ENCODE measurements at places on chromosomes 6 and 20.

DNA sequence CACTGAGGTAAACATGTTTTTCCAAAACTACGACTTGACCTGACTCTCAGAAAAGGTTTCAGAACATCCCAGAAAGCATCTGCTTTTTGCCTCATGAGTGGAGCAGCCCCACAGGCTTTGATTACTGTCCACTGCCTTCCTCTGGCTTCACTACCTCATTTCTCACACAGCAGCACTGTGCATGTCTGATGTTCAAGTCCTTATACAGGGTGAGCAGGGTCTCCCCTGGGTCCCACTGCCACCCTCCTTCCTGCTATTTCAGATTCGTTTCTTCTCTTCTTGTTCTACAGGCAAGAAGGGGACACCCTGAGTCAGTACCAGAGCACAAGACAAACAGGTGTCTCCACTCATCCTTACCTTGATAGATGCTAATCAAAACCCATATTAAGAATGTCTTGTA lies 64.7 kb upstream of the NFATC2 start:
- DNase-seq: no peak

DNA sequence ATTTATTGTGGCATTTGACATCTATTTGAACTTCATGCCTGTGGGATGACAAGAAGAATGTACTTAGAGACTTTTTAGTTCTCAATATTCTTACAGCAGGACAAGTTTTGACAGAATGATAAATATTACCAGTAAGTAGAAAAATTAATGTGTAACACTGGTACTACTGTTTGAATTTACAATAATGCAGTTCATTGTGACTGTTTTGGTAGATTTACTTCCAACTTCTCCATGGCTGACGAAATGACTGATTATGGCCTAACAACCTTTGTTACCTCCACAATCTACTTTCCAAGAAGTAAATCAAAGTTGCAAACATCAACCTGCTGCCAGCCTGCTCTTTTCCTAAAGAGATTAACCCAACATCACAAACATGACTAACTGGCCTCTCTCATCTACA lies 38.5 kb downstream of the PAK5 start:
- DNase-seq: no peak

GRCh38 chr6:160055378-160055777 lies 66.2 kb upstream of the SLC22A1 start:
- DNase-seq: no peak

DNA sequence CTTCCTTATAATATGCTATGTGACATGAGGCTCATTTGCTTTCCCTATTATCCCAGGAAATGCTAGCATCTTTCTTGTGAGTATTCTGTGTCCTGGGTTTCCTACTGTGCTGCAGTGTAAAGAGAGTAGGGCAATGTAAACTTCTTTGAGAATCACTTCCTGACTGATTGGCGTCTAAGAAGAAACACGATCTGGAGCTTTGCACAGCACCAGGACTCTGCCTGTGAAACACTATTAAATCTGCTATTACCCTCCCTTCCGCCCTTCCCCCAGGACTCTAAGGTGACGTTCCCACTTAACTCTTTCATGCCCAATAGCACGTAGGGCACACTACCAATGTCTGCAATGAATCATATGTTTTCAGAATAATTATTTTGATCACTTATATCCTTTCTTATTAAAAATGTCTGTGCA lies 607.3 kb upstream of the CITED2 start:
- peak; percentile 50 for DNase-seq

- DNase-seq: no peak
These were observed 249.2 kb upstream of the RREB1 start for GRCh38 chr6:6858533-6858982.

- peak; percentile 19 for DNase-seq
These were observed 534.2 kb downstream of the HACE1 start for GRCh38 chr6:104325341-104326172.

GRCh38 chr6:160931378-160932310 lies 59.9 kb upstream of the MAP3K4 start:
- no peak for DNase-seq

- peak; percentile 67 for DNase-seq
These were observed 343 bp downstream of the SNAP91 start for GRCh38 chr6:83708546-83708969.

DNA sequence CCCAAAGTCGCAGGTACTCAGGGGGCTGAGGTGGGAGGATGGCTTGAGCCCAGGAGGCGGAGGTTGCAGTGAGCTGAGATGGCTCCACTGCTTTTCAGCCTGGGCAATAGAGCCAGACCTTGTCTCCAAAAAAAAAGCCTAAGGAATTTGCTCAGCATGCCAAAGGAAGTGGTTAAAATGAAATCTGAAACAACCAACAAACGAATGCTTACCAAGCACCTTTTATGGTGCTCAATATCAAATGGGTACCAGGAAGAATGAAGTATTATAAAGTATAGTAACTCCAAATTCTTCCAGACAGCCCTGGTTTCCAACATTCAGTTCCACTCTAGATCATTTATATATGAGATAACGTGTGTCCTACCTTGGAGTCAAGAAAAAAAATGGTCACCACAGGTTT lies 14.0 kb downstream of the GMDS start:
- no peak for DNase-seq

DNA sequence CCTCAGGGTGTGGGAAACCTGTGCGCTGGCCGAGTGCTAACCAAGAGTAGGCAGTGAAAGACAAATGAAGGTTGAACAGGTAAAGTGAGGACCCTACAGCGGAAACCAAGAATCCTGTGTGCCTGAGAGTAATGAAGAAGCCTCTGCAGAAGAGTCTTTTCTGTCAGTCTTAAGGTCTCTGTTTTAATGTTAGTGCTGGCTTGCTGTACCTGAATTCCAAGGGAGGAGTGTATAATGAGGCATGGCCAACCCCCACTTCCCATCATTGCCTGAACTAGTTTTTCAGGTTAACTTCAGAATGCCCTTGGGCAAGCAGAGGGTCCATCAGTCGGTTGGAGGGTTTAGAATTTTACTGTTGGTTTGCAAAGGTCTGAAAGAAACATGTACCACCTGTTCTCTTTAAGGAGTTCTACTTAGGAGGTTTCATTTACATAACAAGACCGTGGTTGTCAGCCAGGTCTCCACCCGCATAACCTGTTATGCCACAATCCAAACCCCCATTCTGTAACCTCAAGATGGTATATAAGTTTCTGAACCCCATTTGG lies 589 bp upstream of the PDCD2 start:
- DNase-seq: no peak

- no peak for DNase-seq
These were observed 98.4 kb downstream of the PERP start for GRCh38 chr6:138008791-138009190.

GRCh38 chr6:27864906-27865849 lies 47.0 kb downstream of the OR2B2 start:
- DNase-seq: peak; percentile 55

- no peak for DNase-seq
These were observed 229.8 kb downstream of the COL12A1 start for GRCh38 chr6:74976026-74976425.

- DNase-seq: no peak
These were observed 140.8 kb upstream of the PTPN1 start for GRCh38 chr20:50369225-50370035.

GRCh38 chr6:89068695-89069094 lies 11.9 kb upstream of the PNRC1 start:
- no peak for DNase-seq

DNA sequence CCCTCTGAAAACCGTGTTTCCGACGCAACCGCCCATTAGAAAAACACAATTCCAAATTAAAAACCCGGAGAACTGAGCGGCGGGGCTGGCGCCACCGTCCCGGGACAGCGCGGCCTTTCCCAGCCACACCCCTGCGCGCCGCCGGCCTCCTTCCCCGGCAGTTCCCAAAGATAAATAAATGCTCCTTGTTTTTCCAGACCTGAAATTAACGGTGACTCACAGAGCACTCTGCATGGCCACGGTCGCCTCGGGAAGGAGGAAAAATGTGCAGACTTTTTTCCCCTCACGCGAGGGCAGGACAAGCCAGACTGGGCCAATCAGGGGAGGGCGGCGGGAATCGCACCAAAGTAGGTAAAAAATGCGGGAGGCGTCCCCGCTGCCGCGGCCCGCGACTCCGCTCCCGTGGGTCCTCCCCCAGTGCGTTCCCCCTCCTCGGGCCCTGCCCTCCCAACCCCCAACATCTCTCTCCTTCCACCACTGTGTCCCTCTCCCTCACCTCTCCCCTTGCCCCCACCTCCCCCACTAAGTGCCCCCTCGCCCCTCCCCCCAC lies 828 bp upstream of the DSTN start:
- peak; percentile 71 for DNase-seq

DNA sequence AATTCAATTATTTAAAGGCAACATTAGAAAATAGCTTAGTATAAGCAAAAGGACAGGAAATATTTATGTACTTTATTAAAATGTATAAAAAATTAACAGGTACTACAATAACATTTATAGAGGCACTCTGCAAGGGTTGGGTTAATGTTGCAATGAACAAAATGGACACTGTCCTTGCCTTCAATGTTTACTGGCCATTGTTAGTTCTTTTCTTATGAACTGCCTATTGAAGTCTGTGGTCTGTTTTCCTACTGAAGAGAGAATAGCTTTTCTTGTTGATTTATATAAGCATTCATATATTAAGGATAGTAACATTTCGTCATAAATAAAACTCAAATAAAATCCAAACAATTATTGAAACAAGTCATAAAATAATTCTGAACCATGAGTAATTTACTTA lies 135.3 kb upstream of the BEND6 start:
- DNase-seq: no peak

DNA sequence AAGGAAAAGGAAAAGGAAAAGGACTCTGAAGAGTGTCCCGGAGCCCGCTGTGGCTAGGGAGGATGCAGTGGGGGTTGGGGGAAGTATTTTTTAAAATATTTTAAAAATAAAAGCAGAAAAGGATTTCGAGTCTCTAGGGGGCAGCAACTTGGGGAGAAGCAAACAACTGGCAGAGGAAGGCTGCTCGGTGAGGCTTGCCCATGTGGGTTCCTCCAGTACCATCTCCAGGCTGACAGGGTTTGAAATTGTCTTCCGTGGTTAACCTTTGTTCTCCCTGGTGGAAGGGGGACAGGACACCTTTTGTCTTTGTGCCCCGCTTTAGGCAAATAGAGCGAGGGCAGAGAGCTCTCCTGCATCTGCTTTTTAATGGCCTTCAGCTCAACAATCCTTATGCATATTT lies 60.4 kb upstream of the SNX9 start:
- DNase-seq: no peak

DNA sequence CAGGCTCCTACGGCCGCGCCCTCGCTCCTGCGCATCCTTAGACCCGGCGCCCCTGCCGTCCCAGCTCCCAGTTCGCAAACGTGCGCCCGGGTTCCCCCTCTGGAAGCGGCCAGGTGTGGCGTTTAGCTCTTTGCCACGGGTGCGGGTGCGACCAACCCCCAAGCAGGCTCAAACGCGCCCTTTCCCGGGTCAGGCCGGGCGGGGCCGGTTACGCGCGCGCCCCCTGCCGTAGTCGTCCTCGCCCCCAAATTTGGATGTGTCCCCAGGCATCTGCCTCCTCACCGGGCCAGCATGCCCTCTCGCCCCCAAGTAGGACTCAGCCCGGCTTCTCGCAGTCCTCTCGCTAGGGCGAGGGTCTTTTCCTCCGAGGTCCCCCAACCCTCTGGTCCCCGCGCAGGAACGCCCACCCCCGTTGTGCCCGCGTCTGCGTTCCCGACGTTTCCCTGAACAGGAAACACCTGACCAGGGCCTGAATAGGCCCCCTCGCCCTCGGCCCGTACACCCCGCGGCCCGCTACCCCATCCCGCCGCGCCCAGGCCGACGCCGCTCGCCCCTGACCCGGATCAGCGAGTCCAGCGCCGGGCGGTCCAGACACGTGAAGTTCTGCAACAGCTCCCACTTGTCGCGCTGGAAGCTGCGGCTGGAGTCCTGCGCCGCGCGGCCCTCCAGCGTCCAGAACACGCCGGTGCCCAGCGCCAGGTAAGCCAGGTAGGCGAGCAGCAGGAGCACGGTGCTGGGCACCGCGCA lies 520 bp downstream of the KCNK17 start:
- peak; percentile 47 for DNase-seq

DNA sequence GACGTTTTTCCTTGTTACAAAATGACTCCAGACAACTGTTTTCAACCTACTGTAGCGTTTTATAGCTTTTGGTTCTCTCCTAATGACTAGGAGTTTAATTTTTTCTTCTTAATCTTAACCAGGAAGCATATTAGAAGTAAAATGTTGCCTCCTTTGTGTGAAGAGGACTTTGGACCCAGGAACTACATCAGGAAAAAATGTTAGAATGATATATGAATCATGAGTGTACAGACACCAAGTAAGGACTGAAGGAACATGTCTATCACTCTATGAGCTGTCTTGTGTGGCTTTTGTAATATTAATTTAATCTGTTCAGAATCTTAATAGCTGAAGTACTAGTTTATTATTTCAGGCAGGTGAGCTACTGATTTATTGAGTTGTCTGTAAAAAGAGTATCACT lies 71.0 kb upstream of the MARCKS start:
- DNase-seq: no peak

DNA sequence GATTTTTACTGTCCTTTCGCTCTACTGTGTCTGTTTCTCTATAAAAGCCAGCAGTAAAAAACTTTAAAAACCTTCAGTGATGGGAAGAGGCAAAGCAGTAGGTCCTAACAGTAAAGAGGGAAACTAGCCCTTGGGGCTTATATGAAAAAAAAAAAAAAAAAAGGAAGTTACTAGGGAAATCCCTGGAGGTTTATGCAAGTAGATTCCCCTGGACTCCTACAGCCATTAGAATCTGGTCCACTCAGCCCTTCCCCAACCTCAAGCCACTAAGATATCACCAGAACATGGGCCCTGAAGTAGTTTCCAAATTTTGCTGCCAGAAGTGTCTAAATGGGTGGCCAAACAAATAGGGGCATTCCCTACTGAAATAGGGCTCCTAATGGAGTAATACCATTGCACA lies 70.5 kb upstream of the HINT3 start:
- no peak for DNase-seq

DNA sequence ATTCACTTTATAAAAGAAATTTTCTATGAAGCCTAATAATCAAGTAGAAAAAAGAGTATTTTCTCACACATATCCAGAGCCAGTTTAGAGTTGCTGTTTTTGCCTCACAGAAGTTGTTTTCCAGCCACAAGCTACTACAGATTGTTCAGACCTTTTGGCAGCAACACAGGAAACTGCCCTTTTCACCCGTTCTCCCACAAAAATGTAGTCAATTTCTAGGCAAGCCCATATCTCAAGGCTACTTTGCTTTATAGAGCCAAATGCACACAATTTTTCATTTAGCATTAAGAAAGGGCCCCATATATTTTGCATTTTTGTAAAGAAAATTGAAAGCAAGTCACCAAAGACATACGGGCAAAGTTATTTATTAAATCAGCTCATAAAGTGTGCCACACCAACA lies 49.5 kb downstream of the EPB41L2 start:
- no peak for DNase-seq

GRCh38 chr6:17724341-17724740 lies 17.6 kb upstream of the NUP153 start:
- no peak for DNase-seq

Data from nephron progenitor cell (in vitro differentiated cells).